ENCODE measurements at places on chromosomes 2 and 18. TPM values are rescaled to one million over a fixed set of nuclear protein-coding genes. Genes with fewer than 3 reads are reported as not detected.

The RUFY4 gene
- not detected for total RNA-seq

The RESP18 gene
- not detected for total RNA-seq

The TGFBRAP1 gene
- 32.7 TPM for total RNA-seq

The ANKRD62 gene
- total RNA-seq: not detected

The ST6GAL2 gene
- not detected for total RNA-seq

The LOXL3 gene
- 1.0 TPM for total RNA-seq

The ARHGAP28 gene
- total RNA-seq: 0.41 TPM

GRCh38 chr2:85437488-85438200 lies 19.1 kb downstream of the SH2D6 start:
- DNase-seq: no peak

DNA sequence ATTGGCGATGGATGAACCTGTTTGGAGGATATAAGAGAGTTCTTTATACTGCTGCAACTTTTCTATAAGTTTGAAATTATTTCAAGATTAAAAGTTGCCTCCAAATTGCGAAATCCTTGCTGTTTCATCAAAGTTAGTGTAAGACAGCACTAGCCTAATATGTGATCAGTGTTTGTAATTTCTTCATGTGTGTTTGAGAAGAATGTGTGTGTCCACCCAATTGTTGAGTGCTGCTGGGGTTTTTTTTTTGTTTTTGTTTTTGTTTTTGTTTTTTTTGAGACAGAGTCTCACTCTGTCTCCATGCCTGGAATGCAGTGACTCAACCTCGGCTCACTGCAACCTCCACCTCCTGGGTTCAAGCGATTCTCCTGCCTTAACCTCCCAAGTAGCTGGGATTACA lies 33.4 kb downstream of the CDK15 start:
- no peak for DNase-seq

- DNase-seq: no peak
Measured at GRCh38 chr2:200338692-200339091, 32.2 kb downstream of the SPATS2L start.

- no peak for DNase-seq
Measured at GRCh38 chr2:101114268-101114783, 36.9 kb downstream of the TBC1D8 start.

GRCh38 chr2:108236676-108237335 lies 3.0 kb upstream of the SULT1C3 start:
- DNase-seq: no peak

- no peak for DNase-seq
Measured at GRCh38 chr2:12948961-12949353, 232.2 kb downstream of the TRIB2 start.
